ENCODE measurements at places on chromosomes 3 and 15.

- no peak for DNase-seq
Observed at GRCh38 chr3:171346019-171346418, 114.2 kb downstream of the TNIK start.

- DNase-seq, result no peak
Observed at GRCh38 chr3:40299721-40300335, 9.7 kb upstream of the EIF1B start.

GRCh38 chr3:14415501-14415900 lies 13.1 kb downstream of the SLC6A6 start:
- no peak for DNase-seq

DNA sequence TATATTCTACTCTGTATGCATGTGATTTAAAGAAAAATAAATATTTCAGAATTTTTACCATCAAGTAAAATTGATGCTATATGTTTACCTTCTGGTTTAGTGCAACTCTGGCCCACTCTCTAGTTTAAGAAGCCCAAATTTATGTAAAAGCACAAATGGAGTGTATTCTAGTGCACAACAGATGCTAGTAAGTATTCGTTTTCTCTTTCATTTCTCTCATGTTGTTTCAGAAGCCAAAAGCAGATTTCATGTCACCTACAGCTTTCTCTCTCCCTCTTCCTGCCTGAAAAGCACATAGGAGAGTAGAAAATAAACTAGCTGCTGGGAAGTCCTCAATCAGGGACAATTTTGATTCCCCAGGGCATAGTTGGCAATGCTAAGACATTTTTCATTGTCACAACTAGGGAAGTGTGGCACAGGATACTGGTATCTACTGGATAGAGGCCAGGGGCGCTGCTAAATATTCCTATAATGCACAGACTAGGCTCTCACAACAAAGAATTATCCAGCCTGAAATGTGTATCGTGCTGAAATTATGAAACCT lies 147.4 kb upstream of the ARHGEF26 start:
- DNase-seq, result no peak

DNA sequence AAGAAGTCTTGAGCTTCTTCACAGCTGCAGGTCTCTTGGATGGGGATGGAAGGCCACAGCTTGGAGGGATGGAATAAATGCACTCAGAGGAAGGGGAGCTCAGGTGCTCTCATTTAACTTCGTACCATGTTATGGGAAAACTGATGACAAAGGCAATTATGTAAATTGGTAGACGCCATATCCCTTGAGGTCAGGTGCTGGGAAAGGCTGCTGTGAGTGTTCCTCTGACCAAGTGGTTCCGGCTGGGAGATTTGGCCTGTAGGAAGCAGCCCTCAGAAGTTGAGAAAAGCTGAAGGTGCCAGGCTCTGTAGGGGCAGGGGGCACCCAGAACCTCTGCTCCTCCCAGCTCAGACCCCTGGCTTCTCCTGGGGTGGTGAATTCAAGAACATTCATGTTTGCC lies 47.1 kb downstream of the FAH start:
- DNase-seq, result no peak

- no peak for DNase-seq
Observed at GRCh38 chr15:78035861-78036476, 41.5 kb downstream of the TBC1D2B start.

GRCh38 chr3:139686206-139686605 lies 8.4 kb upstream of the NMNAT3 start:
- no peak for DNase-seq

GRCh38 chr3:162034368-162034767 lies 537.8 kb downstream of the OTOL1 start:
- DNase-seq, result no peak

DNA sequence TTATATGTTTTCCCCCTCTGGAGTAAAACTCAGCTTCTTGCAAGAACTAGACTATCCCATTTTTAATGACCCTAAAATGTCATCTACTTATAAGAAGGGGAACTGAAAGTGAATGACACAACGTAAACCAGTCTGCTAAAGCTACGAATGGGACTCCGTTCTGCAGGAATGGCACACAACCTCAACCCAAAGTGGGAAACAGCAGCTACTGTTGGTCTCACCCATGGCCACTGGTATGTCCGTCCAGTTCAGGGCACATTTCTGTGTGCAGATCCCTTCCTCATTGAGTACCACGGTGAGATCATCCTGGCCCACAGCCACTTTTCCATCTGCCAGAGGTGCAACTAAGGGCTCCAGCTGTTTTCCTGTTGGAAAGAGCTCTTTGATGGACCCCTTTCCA lies 23.8 kb downstream of the VPS39 start:
- DNase-seq, result no peak

DNA sequence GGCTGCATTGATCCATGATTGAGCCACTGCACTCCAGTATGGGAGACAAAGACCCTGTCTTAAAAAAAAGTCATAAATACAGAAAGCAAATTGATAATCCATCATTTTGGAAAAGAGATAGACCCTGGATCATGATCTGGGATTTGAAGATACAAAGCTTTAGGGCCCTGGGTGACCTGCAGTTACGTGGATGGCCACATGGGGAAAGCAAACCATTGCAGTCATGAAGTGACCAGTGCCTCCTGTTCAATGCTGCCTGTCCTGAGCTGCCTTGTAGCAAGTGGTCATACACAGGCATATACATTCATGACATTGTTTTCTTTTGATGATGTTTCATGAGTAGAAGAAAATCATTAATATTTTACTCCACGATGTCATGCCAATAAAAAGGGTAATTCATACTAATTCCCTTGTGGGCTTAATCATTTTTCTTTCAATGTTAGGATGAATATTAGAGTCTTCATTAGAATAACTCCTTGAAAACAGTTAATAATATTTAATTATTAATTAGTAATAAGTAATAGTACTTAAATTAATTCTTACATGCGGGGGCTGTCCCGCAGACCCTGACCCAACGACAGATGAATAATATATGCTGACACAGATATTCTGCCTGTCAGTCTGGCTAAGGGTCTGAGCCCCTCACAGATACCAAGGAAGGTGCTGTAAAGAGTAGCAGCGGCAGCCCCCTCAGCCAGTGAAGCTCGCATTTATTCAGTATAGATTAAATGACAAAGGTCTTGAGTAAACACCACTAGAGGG lies 109.0 kb upstream of the UNC13C start:
- no peak for DNase-seq

- DNase-seq, result no peak
Observed at GRCh38 chr15:74419432-74419831, 14.3 kb downstream of the SEMA7A start.

GRCh38 chr3:114680299-114680698 lies 386.5 kb downstream of the TIGIT start:
- no peak for DNase-seq

DNA sequence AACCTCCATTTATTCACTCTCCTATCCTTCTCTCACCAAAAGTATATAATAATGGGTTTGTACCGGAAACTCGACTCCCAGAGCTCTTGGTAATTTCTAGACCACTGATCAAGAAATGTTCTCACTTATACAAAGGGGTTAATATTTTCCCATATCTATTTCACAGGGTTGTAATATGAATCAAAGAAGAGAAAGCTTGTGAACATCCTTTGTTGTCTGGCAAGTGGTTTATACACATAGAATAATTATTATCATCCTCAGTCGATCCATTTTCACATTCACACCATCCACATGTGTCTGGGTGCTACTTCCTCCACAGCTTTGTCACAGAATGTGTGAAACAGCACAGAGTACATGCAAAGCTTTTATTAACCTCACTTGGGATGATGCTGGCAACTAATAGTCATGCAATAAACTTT lies 29.9 kb upstream of the STT3B start:
- no peak for DNase-seq

GRCh38 chr3:72977060-72977808 lies 19.4 kb upstream of the PPP4R2 start:
- DNase-seq, result no peak

- no peak for DNase-seq
Observed at GRCh38 chr3:112394003-112394640, 61.2 kb downstream of the CD200 start.

DNA sequence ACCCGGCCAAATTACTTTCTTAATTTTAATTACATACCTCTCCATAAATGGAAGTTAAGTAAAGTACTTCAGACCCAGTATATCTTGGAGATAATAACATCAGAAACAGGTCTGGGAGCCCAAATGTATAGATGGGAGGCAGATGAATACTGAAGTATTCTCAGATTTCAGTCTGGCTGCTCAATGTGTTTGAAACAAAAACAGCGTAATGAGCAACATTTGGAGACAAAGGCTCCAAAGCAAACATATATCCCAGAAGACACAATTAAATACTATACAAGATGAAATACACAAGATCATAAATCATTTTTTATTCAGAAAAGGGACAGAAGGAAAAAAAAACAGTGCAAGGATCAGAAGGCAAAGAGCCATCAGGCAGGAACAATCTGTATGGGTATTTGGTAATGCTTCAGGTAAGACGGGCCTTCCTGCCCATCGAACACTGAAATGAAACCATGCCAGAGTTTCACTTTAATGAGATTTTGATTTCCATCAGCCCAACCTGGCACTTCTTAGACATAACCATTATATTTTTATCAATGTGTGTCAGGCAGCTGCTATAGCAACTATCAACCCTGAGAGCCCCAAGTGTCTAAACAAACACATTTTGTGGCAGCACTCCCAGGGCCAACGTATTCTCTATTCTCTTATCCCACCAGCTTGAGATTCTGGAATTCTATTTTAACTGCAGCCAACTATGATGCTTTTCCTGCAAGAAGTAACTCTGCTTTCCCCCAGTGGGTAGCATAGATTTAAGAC lies 210.8 kb downstream of the STT3B start:
- DNase-seq, result no peak

GRCh38 chr3:37457378-37458065 lies 283.1 kb upstream of the LRRFIP2 start:
- no peak for DNase-seq

DNA sequence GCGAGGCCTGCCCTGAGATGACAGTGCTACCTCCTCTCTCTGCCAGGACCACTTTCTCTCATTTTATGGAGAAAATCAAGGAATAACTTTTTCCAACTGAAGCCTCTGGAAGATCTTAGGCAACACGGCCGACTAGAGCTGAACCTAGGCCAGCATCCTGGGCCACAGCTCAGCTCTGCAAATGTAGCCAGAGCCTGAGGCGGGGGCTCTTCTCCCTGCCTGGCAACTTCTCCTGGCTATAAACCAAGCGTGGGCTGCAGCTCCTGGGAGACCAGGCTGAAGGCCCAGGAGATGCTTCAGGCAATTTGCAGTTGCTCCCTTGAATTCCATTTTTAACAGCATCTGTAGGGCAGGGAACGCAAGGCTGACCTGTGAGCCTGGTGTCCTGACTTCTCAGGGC lies 74.9 kb downstream of the CEMIP start:
- DNase-seq, result peak; percentile 43

- DNase-seq, result no peak
Observed at GRCh38 chr15:101657968-101658784, 6.0 kb upstream of the TM2D3 start.

GRCh38 chr3:155339052-155339451 lies 45.6 kb upstream of the STRIT1 start:
- DNase-seq, result no peak

DNA sequence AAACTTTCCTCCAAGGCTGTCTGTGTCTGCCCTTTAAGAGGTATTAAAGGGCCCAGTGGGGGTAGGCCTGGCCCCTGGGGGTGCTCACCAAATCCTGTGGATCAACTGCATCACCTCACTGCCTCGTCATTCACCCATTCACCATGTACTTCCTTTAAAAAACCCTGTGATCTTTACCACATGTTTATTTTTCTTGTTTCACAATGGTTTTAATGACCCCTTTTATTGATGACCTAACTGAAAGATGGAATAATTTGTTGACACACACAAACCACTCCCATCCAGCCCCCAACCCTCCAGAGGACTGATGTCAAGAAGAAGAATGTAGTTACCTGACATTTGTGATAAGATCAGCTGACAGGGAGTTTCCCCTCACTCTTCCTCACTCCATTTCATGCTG lies 40.8 kb downstream of the KCNAB1 start:
- DNase-seq, result no peak

GRCh38 chr3:184619369-184619768 lies 57.8 kb downstream of the EPHB3 start:
- DNase-seq, result no peak

DNA sequence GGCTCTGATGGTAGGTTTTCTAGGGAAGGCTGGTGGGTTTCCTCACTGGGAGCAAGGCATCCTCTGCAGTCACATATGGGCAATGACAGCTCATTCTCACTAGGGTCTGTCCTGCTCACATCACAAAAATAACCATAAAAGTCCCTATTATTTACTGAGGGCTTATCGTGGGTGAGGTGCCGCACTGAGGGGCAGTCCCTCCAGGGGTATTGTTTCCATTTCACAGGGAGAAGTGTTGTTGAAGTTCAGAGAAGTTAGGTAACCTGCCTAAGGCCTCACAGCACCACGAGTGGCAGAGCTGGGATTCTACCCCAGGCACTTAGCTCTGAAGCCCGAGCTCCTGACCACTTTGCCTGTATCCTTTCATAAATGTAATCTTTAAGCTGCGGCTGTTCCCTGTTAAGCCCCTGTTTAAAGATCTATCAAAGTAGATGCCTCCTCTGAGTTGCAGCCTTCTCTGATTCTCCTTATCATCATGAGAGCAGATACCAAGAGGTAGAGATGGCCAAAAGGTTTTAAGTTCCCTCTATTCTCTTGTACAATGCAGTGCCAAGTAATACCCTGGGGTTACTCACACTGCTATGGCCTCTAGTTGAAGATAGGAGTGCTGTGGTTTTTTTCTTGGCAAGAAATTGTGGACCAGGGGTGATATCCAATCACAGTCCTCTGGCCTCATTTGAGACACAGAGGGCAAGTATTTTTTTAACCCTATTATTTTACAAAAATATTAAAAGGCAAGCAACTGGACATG lies 107.0 kb downstream of the RPLP1 start:
- no peak for DNase-seq

- DNase-seq, result no peak
Observed at GRCh38 chr3:126014252-126014651, 45.3 kb downstream of the ROPN1B start.

DNA sequence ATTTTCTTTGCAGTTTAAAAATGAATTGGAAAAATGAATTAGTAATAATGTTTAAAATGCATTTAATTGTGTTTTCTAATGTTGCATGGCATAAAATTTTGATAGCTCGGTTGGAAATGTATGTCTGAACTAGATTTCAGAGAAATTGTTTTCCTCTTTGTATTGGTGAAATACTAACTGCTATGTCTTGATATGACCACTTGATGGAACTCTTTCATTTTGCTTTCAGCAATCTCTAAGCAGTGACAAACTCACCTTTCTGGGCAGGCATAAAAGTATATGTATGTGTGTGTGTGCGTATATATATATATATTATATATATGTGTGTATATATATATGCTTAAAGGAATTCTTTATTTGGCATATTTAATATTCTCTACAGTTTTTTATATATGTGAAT lies 239.3 kb upstream of the ZNF717 start:
- no peak for DNase-seq

GRCh38 chr3:43966126-43966525 lies 275.4 kb downstream of the ABHD5 start:
- no peak for DNase-seq

GRCh38 chr3:32154205-32154579 lies 47.8 kb downstream of the GPD1L start:
- DNase-seq, result no peak

- DNase-seq, result no peak
Observed at GRCh38 chr3:50174947-50175524, 16.4 kb upstream of the GNAT1 start.
